ENCODE measurements at places on chromosomes 11 and 22.

DNA sequence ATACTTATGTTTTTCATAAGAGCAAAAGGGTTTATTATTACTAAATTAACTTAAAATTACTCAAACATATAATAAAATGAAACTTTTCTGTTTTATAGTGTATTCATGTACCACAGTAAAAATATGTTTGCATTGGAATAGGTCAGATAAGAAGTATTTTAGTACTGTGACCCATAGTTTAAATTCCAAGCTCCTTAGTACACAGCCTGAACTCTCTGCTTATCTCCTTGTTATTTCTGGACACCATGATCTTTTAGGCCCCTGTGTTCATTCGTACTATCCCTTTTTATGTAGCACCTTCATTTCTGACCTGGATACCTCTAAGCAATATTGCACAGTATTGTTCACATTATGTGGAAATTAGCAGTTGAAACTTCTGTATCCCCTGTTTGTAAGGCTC, 296.7 kb upstream of the SYN3 start:
- no peak for DNase-seq

DNA sequence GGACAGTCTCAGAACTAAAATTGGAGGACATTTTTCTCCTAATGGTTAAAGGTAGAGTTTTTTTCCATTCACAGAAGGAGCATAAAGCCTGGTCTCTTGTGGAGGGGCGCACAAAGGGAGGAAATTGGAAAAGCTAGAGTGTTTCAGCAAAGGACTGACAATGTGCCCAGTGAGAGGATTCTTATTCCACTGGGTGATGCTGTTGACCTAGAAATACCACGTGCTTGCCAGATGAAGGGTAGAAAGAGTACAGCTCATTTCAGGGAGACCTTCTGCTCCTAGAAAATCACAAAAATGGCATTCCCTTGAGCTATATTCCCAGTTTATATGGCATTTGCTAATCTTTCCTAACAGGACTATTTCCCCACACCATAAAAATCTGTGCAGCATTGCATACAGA, 21.1 kb downstream of the MS4A6E start:
- DNase-seq = no peak

DNA sequence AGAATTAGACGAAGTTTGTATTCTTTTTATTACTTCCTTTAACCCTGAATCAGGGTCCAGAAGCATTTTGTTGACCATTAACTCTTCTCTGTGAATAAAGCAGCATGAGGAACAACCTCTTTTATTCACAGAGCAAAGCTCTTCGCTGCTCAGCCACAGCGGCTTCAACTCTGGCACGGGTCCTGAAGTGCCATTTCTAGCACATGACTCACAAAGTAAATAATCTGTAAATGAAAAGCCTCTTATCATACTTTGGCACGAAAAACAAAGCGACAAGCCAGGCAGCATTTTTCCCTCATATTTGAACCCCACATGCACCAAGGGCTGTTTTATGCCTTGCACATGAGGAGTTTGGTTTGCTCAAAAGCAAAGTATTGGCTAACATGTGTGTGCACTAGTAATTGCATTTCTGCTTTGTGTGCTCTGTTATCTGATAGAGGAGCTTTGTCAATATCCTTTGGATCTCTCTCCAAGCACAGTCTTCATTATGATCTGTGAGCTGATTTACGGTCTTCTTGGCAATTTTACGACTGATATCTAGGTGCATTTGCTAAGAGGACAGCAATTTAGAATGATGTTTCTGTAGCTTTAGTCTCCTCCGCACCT, 33.0 kb upstream of the APOBEC3A start:
- no peak for DNase-seq

GRCh38 chr11:107041088-107041444, 22.8 kb upstream of the GUCY1A2 start:
- DNase-seq = no peak

DNA sequence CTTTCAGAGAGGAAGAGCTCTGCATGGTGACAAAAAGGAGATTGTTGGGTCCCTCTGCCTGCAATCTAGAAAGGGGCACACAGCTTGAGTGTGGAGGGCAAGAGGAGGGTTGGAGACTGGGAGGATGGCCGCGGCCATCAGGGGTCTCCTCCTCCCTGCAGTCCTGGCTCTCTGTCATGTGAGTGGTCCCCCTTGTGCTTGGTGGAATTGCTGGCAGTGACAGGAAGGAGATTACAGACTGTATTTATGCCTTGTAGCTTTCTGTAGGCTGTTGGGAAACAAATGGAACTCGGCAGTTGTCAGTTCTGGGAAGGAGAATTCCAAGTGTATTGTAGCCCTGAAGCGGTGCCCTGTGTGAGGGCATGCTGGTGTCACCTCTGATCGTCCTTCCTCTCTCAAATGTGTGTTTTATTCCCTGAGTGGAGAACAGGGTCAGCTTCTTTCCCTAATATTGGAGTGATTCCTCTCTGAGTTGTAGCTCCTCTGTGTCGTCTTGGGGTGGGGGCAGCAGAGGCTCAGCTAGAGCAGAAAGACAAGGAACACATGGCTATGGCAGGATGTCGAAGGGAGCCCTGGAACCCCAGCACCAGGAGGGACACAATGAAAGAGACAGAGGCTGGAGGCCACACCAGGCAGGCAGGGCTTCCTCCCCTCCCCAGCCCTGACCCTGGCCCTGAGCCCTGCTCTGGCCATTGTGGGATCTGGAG, 163.1 kb downstream of the PKNOX2 start:
- DNase-seq = no peak

DNA sequence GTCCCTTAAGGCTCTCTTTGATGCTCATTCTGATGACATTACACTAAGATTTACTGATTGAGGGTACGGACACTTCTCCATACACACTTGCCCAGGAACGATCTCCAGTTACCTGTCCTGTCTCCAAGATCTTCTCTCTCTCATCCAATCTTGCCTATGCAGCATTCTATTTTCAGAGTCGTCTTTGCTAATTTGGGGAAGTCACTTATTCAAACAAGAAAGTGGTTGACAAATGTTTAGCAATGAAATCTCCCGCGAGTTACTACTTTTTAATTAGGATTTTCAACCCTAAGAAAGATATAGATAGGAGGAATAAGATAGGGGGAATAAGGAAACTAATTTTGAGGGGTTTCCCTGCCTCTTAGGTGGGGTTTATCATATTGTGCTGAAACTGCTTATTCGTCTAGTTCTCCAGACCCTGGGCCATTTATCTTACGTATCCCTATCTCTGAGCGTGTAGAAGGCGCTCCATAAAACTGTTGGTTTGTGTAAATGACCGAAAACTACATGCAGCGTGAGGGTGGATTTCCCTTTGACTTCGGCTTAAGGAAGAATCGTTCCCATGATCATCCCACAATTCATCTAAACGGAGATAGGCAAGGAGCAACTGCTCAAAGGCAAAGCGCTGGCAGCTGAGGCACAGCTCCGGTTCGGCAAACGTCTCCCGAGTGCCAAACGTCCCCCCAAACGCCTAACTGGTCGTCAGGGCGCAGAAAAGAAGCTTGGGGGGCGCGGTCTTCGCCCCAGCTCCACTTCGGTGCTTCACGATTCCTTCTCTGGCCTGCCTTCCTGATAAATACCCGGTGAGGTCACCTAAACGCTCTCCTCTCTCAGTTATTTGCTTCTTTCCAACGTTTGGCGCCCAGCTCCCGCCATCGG, 804 bp downstream of the APIP start:
- DNase-seq = no peak

- no peak for DNase-seq
Measured at GRCh38 chr11:130718120-130718519, 198.2 kb downstream of the SNX19 start.

DNA sequence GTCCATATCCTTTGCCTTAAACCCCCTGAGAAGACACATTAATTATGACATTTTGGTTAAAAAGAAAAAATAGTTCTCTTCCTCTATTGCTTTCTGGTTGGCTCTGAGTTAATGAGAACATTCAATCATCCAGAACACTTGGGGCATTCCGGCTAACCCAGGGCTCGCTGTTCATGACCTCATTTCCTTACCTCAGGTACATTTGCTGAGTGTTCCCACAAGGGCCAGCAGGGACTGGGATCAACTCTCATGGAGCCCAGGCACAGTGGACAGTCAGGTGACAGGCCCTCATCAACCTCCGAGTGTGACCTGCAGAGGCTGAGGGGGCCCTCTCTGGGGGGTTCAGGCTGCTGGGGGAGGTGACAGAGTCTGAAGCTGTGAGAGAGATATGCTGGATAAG, 98.9 kb downstream of the MYO18B start:
- DNase-seq = no peak

GRCh38 chr22:30253205-30253852, 6.8 kb upstream of the LIF start:
- no peak for DNase-seq

DNA sequence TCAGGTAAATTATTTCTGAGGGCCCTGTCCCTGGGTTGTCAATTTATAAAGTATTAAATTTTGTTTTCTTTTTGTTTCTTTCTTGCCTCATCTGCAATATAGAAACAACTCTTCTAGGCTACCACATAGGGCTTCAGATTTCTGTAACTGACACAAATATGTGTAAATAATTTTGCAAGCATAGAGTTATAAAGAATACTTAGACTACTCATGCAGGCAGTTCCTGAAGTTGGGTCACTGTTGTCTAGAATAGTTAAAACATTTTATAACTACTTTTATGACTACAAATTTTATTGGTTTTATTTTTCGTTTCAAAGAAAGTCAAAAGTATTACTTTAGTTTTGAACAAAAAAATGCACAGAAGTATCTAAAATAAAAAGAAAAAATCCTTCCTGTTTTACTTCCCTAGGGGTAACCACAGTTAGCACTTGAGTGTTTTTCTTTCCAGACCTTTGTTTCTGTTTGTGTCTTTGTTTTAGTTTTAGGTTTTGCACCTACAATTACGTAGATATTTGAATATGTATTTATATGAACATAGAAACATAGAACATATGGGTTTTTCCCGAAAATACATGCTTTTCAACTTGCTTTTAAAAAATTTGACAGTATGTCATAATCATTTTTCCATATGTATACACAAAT, 12.4 kb upstream of the TMEM123 start:
- no peak for DNase-seq

DNA sequence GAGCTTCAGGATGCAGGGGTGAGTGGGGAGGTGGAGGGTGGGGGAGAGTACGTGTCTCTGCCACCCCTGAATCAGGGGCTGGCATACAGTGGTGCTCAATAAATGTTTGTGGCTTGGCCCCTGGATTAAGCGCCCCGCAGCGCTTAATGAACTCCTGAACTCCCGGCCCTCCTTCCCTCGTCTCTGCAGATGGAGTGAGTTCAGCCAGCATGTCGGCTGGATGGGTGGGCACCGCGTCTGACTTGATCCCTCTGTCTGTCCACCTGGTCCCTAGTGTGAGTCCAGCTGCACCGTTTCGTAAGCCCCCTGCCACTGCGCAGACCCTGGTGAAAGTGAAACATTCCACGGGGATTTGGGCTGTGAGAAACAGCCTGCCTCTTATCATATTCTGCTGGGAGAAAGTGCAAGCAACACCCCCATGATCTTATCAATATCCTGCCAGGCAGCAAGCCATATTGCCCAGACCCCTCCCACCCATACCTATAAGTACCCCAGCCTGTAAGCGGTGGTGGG, 12.0 kb upstream of the MRGPRD start:
- no peak for DNase-seq

DNA sequence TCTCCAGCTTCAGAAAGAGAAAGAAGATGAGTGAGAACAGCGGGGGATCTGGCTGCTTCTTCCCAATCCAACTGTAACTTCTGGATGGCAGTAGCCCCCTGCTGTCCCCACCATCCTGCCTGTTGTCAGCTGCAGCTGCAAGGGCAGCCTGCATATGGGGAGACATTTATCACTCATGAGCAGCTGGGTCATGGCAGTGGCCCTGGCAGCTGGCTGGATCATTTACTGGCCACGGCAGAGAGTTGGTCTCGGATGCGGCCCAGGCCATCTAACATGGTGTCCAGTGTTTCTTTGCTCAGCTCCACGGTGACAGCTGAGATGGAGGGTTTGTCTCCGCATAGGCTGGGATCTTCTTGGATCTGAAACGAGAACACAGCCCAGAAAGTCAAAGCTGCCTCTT, 14.8 kb downstream of the COMMD9 start:
- no peak for DNase-seq

- DNase-seq = no peak
Measured at GRCh38 chr11:58165504-58166106, 23.3 kb upstream of the OR9Q2 start.
